ENCODE measurements at places on chromosomes 16 and 17.

- DNase-seq, result no peak
These were observed 501.4 kb upstream of the WSB1 start for GRCh38 chr17:26792486-26792885.

GRCh38 chr16:73026754-73027684 lies 20.9 kb downstream of the ZFHX3 start:
- no peak for DNase-seq

DNA sequence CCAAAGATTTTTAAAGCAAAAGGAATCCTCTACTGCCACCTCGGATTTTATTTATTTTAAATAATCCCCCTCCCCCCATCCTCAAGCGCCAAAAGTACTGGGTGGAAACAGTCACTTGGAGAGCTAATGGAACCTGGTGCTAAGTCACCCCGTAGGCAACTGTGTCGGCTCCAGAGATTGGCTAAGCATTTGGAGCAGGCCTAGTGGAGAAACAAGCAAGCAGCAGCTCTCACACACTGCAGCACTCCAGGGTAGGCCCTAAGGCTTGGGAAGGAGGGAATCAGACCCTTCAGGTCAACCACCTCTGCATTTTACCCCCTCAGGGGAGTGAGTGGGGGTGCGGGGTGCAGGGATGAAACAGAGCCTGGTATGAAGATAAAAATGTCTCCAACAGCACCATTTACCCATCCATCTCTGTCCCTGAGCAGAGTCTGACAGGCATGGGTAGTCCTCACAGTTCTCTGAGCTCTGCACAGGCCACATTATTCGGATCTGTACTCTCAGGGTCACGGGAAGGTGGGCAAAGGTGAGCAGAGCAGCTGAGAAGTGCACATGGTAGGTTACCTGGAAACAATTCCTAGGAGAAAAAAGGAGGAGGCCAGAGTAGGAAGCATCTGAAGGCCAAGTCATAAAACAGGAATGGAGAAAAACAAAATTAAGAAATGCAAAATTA lies 27.2 kb upstream of the STAC2 start:
- DNase-seq, result no peak

- DNase-seq, result no peak
These were observed 1.9 kb upstream of the CCDC102A start for GRCh38 chr16:57538235-57538721.

DNA sequence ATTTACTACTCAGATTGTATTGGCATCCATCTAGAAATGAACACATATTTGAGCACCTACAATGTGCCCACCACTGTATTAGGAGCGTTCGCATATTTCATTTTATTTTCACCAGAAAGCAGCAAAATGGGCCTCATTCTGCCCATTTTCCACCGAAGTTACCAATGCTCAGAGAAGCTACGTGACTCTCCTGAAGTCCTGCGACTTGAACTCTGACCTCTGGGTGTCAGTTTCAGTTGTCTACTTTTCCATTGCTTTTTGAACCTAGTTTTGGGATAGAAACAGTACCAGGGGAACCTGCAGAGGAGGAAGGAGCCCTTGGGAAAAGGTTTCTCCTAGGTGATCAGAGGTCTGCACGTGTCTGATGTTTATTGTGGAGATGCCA lies 139.1 kb upstream of the SDK2 start:
- DNase-seq, result no peak

- DNase-seq, result no peak
These were observed 43.6 kb downstream of the SMG6 start for GRCh38 chr17:2259769-2260536.

- DNase-seq, result no peak
These were observed 15.3 kb downstream of the RSL1D1 start for GRCh38 chr16:11835891-11836649.

GRCh38 chr16:61362585-61362984 lies 673.7 kb downstream of the CDH8 start:
- no peak for DNase-seq

DNA sequence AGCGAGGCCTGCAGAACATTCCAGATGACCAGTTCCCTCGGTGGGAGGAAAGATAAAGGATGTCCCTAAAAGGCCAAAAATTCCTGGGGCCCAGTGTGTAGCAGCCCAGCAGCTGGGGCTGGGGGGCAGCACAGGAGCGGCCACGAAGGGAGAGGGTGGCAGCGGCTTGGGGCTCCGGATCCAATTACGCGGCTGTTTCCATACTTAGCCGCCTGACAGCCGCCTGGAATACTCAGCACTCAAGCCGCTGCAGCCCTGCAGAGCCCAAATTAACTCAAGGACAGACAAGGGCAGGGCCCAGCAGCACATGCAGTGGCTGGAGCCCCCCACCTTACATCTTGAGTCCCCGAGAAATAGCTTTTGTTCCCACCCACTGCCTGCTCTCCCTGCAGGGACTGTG lies 1.3 kb downstream of the SRL start:
- no peak for DNase-seq

- no peak for DNase-seq
These were observed 1.3 kb downstream of the SERPINF1 start for GRCh38 chr17:1762901-1763898.

DNA sequence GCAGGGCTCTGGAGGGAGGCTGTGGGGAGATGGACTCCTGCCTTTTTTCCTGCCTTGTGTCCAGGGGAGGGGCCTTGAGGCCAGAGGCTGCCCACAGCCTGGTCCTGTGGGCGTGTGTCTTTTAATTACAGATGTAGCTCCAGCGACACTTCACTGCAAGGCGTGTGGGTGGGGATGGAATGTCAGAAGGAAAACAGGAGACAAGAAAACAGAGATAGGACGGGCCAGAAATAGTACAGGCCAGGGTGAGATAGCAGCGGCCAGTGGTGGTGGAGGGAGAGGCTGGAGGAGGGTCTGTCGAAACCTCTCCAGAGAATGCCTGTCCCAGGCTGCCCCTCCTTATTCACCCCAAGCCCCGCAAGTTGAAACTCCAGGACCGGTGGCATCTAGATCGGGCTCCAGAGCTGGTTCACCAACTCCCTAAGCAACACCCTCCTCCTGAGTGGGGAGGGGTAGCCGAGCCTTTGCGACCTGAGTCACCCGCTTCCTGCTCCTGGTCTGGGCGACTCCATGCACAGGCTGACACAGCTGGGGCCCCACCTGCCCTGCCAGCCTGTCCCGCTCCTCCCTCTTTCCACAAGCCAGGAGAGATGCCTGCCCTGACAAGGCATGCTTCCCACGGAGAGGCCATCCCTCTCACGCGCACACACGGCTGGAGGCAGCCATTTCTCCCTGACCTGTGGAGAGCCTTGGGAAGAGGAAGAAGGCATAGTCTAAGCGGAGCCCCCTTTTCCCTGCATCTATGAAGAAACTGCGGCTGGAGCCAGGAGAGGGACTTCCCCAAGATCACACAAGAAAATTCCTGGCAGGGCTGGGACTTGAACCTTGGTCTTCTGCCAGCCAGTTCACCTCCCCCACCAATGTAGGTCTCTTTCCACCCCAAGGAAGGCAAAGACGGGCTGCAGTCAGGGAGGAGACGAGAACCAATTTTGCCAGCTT lies 6.6 kb upstream of the JUP start:
- DNase-seq, result peak; percentile 97

- DNase-seq, result no peak
These were observed 16.2 kb upstream of the TNRC6C start for GRCh38 chr17:77942112-77942988.

- no peak for DNase-seq
These were observed 6.6 kb downstream of the ZDHHC7 start for GRCh38 chr16:85004587-85005205.

- DNase-seq, result no peak
These were observed 64.7 kb downstream of the KCNJ18 start for GRCh38 chr17:21756856-21757619.

DNA sequence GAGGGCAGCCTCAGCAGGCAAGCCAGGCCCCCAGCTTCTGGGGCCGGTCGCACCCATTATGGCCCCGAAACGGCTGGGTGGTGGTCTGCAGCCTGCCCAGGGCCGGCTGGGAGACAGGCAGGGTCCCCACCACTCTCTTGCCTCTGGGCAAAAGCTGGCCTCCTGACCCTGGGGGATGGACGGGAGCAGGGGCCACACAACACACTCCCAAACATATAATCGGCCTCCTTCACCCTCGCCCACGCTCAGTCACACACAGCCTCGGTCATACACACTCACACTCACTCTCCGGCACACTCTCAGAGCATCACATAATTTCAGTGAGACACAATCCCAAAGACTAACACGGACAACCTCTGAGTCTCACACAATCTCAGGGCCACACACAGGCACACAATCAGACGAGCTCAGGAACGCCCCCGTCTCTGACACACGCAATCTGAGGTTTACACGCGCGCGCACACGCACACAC lies 589 bp downstream of the PEMT start:
- no peak for DNase-seq

GRCh38 chr17:57365420-57365819 lies 109.1 kb downstream of the MSI2 start:
- no peak for DNase-seq

GRCh38 chr16:86919578-86920305 lies 341.4 kb downstream of the FOXL1 start:
- no peak for DNase-seq

GRCh38 chr17:185445-186138 lies 4.1 kb upstream of the DOC2B start:
- DNase-seq, result no peak

- DNase-seq, result no peak
These were observed 139.3 kb downstream of the KCNJ2 start for GRCh38 chr17:70308618-70309017.

GRCh38 chr16:68696514-68696913 lies 40.6 kb upstream of the CDH1 start:
- DNase-seq, result peak; percentile 46

GRCh38 chr17:67435786-67436185 lies 58.7 kb downstream of the PITPNC1 start:
- DNase-seq, result no peak

DNA sequence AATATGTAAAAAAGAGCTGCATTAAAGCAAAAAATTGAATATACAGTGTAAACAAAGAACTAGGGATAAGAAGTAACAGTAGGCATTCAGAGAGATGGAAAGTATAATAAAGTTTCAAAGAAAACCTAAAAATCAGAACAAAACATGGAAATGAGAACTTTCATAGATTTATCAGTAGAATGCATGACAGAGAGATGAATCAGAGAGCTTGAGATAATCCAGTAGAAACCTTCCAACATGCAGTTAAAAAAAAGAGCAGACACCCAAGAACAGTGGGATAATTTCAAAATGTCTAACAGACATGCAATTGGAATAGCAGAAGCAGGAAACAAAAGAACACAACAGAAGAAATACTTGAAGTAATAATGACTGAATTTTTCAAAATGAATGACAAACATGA lies 1384.2 kb downstream of the CDH11 start:
- no peak for DNase-seq

DNA sequence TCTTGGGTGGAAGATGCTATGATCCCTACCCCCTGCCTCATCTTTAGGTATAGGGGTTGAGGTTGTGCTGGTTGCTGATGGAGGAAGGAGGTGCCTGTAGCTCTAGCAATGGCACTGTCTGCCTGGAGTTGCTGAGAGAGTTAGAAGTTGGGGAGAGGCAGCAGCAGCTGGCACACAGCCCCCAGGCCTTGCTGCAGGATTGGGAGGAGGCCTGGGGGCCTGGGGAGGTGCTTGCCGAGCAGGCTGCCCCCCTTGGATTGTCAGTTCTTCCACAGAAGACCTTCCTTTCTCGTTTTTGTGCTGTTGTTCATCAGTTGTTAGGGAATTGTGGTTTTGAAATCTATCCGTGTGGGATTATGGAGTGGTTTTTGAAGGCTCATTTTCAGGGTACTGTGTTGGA lies 52.9 kb downstream of the SEC14L1 start:
- no peak for DNase-seq

DNA sequence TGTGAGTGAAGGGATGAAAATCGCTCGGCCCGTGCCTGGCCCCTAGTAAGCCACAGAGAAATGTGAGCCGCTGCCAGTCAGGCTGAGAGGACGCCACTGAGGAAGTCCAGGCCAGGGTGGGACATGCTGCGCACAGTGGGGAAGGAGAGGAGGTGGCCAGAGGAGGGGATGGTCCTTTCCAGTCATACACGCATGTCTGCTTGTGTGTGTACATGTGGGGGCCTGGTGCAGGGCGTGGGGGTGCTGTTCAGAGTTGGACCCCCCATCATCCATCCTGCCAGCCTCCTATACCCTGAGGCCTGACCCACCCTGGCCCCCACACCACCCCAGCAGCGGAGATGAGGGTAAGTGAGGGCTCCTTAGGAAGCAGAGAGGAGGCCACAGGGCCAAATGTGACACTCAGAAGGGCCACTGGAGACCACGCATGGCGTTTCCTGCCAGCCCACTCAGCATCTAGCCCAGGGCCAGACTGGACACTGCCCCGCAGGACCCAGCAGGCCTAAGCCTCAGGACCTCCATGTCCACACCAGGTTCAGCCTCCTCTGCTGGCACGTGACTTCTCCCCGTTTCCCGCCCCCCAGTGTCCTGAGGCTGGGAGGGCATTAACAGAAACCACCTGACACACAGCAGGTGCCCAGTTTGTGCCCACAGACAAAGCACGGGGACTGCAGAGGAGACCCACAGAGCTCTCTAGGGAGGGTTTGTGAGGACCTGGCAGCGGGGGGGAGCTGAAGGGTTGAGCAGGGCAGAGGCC lies 7.0 kb downstream of the DOC2A start:
- no peak for DNase-seq

GRCh38 chr17:79406316-79406715 lies 204.5 kb downstream of the RBFOX3 start:
- no peak for DNase-seq
